ENCODE measurements at places on chromosomes 6 and 20.

DNA sequence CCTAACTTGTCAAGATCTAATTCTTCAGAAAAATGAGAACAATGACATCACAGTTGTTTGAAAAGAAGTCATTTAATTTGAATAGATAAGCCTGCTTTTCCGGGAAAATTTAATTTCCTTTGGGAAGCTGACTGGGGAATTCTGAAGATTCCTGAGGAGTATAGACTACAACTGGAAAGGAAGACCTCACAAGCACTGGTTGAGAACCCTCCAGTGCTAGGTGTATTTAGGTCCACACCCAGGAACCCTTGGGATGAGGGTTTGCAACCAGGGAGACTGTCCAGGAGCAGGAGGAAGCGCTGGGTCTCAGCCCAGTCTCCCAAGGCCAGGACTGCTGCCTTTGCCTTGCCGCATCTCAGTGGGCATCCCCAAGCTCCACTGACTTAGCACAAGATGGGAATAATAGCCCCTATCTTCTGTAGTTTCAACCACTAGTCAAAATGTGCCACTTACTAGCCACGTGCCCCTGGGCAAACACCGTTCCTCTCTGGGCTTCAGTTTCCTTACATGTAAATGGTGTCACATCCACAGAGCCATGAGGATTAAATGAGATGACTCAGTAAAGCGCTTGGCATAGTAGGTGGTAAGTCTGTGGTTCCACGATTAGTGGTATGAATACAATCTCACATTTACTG, 6.9 kb upstream of the CD93 start:
- DNase-seq, result no peak

DNA sequence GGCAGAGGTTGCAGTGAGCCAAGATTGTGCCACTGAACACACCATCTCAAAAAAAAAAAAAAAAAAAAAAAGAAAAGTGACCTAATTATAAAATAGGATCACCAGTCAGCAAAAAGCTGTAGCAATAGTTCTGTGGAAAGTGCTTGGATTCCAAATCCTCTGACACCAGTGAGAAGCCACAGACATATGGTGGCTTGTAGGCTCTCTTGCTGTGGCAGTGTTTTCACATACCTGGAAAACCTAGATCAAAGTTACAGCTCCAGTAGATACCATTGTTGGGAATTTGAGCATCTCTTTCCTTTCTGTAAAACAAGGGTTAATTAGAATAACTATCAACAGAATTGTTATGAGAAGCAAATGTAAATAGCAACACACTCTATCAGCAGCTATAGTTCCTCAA, 4.1 kb downstream of the CCDC170 start:
- no peak for DNase-seq

DNA sequence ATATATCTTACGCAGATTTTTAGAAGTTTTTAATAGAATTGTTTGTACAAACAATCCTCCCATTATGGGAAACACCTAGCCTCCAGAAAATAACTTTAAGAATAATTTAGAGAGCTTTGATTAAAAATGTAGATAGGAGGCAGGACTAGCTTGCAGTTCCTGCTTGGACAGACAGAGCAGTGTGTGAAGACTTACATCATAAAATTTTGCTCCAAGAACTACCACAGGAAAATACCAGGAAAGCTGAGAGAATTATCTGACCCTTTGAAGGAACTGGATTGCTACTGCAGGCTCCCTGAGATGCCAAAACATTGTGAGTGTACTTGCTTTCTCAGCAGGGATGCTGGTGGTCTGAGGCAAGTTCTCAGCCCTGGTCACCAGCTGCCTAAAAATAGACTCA, 64.2 kb downstream of the EYS start:
- no peak for DNase-seq

DNA sequence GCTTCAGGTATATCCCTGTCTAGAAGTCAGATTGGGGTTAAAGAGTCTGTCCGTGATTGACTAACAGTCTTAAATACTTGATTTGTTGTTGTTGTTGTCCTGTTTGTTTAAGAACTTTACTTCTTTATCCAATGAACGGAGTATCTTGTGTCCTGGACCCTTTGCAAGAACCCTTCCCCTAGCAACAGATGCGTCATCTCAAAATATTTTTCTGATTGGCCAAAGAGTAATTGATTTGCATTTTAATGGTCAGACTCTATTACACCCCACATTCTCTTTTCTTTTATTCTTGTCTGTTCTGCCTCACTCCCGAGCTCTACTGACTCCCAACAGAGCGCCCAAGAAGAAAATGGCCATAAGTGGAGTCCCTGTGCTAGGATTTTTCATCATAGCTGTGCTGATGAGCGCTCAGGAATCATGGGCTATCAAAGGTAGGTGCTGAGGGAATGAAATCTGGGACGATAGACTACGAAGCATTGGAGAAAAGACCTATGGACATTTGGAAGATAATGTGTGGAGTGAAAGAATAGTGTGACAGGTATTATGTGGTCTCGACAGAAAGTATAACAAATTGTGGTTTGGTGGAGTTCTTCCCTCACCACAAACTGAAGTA, at the start of gene HLA-DRA:
Gene HLA-DRA, plus strand, starts transcription at position 286 of the 613 bp plus-strand sequence. Its CDS starts 64 bp downstream, at position 350.
- DNase-seq, result no peak

GRCh38 chr6:111591901-111592461, 13.7 kb downstream of the TRAF3IP2 start:
- DNase-seq, result no peak

DNA sequence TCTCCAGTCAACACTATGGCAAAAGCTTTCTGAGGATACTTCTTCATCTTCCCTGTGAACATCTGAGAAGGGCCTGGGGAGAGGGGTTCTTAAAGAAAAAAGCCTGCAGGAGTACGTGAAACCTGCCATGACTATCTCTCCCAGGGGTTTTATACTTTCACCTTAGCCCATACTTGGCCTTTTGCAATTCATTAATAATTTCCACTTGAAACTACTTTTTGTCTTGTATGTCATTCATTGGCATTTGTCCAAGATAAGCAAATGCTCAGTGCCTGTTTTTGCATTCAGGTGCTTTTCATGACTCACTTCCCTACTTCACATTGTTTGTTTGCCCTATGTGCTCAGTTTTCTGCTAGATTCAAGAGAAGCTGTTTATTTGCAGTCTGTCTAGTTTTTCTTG, 580.3 kb upstream of the GJE1 start:
- peak; percentile 94 for DNase-seq

DNA sequence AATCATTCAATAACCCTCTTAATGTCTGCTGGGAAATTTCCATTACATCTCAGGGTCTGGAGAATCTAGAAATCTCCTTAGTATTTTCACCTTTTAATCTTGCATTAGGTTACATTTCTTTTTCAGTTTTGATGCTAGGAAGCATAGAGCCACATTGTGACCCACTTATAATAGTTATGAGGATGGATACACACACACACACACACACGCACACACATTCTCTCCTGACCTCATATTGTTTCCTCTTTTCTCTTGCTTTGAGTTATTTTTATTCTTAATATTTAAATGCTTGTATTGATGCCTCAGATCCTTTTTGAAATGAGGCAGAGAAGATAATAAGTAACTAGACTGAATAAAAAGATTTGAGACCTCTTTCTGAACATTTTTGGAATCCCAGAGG, 128.4 kb downstream of the KLHL32 start:
- DNase-seq, result no peak

- no peak for DNase-seq
Measured at GRCh38 chr20:12049125-12049524, 131.4 kb downstream of the BTBD3 start.

DNA sequence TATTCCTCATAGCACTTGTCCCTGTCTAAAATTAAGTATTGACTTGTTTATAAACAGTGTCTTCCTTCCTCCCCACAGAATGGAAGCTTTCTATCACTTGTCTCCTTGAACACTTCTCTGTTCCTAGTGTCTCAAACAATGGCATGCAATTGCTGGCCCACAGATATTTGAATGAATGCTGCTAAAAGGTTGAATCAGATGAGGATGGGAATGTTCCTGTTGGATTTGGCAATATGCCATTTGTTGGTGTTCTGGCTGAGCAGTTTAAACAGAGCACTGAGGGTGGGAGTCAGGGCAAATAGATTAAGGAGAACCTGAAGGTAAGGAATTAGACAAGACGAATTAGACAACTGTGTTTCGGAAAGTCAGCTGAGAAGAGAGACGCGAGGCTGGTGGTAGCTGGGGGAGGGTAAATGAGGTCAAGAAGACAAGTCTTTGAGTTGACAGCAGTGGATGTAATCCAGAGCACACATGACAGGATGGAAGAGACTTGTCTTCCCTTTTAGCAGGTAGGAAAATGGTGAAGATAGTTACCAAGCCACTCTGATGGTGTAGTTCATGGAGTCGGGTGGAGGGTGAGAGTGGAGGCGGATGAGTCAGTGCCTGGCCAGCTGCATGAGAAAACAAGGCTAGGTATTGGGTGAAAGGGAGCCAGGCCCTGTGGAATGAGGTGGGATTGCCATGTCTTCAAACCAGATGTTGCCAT, 58.3 kb upstream of the GNRH2 start:
- no peak for DNase-seq

GRCh38 chr6:6890400-6890858, 217.3 kb upstream of the RREB1 start:
- no peak for DNase-seq

DNA sequence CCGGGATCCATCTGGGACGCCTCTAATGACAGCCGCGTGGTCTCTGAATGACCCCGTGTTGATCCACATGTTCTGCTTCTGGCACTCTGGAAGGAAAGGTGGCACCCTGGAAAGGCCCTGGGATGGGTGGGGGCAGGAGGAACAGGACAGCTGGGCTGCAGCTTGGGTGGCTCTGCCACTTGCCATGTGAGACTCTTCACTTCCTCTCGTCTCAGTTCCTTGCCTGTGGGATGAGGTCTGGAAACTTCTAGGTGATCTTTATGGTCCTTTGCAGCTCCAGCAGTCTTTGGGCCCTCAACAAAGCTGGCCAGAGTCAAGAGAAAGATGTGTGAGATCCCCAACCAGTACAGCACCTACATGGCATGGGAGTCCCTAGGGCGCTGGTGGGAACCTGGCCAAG, 26.5 kb downstream of the PPP1R3G start:
- DNase-seq, result no peak

DNA sequence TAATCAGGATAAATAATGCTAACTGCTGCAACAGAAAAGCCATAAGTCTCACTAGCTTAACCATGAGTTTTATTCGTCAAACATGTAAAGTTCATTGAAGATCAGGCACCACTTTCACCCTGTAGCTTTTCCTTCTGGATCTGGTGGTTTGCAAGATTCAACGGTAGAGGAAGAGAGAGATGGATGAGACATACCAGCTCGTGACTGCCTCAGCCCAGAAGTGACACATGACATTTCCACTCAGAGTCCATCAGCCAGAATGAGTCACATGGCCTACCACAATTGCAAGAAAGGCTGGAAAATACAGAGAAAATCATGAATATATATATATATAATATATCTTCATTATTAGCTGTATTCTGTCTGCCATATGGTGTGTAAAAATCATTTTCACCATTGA, 29.0 kb downstream of the SPTLC3 start:
- no peak for DNase-seq

GRCh38 chr6:110557199-110557598, 80.8 kb upstream of the SLC22A16 start:
- no peak for DNase-seq

DNA sequence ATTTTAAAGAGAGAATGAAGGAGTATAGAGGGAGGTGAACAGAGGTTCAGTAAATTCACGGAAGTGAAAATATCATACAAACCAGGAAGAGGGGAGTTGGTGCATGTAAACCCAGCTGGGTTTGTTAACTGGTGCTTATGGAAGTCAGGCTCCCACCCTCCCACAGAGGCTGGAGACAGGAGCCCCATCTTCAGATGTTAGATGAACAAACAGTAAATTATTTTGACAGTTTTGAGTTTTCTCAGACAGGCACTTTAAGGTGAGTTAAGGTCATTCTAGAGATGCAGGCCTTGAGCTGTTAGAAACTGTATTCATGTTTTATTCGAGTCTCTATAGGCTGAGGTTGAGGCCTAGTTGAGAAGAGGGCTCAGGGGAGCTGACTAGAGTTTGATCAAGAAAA, 41.8 kb upstream of the FUCA2 start:
- DNase-seq, result no peak

DNA sequence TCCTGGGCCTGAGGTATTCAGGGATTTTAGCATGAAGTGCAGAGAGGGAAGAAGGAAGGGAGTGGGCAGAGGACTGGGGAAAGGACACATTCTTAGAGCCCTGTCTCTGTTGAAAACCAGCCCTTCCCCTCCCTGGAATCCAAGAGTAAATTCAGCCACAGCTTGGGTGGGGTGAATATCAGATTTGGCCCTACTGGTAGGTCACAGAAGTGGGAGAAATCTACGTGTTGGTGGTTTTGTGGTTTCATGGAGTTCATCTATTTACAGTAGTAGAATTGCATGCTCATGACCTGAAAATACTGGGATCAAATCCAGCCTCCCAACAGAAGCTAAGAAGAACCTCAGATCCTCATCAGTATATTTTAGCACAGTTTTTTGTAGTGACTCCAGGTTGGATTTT, 404.4 kb downstream of the BMP2 start:
- no peak for DNase-seq

- no peak for DNase-seq
Measured at GRCh38 chr6:82875573-82876185, 190.0 kb downstream of the UBE3D start.

DNA sequence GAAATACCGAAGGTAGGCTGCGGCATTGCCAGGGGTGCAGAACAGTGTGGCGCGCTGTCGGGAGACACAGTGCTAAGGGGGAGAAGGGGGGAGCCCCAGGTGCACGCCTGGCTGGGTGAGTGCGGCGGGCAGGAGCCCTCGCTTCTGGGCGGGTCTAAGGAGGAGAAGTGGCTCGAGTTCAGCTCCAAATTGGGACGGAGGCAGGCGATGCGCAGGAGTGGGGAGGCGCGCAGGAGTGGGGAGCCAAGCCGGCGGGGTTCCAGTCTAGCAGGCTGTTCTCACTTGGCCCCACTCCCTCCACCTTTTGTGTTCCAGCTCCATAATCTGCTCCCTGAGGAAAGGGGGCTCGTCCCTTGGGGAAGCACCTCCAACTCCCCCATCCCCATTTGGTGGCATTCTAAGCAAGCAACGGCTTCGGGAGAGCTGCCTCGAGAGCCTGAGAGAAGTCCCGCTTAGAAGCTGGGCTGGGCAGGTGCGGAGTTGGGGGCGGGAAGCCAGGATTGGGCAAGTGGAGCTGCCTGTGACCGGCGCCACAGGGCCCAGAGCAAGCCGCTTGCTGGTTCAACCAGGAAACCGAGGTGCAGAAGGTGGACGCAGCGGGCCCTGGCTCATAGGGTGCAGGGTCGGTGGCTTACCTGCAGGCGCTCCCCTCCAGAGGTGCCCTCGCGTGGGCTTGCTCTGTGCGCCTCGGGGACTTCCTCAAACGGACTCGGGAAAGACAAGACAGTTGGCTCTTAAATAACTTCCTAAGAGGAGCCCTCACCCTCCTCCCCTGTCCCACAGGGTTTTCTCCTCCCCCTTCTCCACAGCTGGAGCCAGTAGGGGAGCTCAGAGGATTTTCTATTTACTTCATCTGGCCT, at the start of gene F13A1:
Gene F13A1, minus strand, starts transcription at position 711 of the 860 bp plus-strand sequence. CDS start 1,998 bp downstream, outside the sequence.
- DNase-seq, result peak; percentile 37

- no peak for DNase-seq
Measured at GRCh38 chr6:25463441-25463840, 184.3 kb downstream of the CARMIL1 start.

DNA sequence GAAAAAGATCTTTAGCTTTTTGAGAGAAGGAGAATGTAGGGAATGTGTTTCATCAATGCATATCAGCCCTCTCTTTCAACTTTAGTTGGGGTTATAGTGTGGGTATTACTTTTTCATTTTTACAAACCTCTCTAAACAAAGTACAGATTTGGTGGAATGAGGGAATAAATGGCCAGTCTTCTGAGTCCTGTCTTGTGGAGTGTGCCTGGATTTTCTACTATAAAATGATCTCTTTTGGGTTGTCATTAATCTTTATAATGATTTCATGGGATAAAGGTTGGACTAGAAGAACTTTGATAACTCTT, 209.3 kb downstream of the RNF144B start:
- DNase-seq, result no peak
